Stimulated activated CD4-positive, alpha-beta T cell treated with anti-CD3 and anti-CD28 coated beads, Interleukin-15, amount 100 ng/mL, for 1 hour (primary cell): ENCODE measurements at places on chromosomes 7 and 10.

GRCh38 chr7:65233409-65234034, 140.1 kb upstream of the ZNF92 start:
- DNase-seq, result no peak

GRCh38 chr10:78476156-78476555, 442.5 kb downstream of the RPS24 start:
- no peak for DNase-seq

DNA sequence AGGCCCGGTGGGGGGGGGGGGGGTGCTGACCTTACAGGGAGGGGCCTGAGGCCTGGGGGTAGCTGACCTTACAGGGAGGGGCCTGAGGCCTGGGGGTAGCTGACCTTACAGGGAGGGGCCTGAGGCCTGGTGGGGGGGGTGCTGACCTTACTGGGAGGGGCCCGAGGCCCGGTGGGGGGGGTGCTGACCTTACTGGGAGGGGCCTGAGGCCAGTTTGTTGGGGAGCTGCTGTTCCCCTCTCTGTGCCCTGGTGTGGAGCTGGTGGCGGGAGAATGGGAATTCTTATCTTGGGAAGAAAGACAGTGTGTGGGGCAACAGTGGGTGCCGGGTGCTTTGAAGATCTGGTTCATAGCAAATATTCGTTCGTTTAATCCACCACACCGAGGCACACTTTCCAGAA, 46.6 kb upstream of the CFAP46 start:
- no peak for DNase-seq

- no peak for DNase-seq
Observed at GRCh38 chr10:73424478-73424877, 8.9 kb downstream of the MSS51 start.

GRCh38 chr7:24508316-24508715, 64.9 kb upstream of the PALS2 start:
- no peak for DNase-seq

DNA sequence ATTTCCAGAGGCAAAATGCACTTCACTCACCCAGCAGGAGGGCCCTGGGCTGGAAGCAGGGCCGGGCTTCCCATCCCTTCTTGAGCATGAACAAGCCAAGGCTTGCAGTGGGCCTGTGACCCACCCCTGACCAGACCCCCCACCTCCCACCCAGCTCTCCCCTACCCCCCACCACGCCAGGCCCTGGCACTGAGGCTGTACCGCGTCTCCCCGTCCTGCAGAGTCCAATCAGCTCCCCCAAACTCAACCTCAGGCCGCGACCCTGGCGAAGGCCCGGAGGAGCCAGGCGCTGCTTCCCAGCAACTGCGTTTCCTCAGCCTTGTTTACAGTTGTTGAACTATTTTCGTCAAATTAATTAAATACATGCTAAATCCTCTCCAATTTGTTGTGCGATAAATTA, 16.9 kb upstream of the MYL10 start:
- DNase-seq, result no peak

DNA sequence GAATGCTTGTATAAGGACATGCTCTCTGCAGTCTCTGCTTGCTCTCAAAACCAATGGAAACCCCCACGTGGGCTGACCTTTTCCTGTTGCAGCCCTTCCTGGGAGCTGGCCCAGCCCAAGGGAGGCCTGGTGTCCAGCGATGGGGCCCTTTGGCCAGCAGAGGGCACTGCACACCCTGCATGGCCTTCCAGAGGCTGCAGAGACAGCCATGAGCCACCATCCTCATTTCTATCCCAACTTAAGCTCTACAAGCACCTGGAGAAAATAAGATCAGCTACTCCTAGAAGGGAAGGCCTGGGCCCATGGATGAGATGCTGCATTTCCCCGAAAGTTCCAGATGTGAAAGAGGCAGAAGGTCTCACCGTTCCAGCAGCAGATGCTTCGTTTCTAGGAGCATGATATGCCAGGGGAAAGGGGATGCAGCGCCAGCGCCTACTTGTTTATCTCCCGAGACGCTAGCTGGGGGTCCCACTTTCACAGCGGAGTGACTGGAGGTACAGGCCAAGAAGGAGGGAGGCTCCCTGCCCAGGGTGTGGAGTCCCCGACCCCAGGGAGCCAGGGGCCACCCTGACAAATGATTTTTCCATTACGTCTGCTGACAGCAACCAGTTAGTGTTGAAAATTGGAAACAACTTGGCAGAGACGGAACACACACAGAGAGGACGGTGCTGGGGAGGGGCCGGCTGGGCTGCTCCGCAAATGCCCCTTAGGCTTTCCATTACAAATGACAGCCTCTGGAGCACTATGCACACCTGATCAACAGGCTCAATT, 106.4 kb downstream of the ZRANB1 start:
- peak; percentile 9 for DNase-seq

DNA sequence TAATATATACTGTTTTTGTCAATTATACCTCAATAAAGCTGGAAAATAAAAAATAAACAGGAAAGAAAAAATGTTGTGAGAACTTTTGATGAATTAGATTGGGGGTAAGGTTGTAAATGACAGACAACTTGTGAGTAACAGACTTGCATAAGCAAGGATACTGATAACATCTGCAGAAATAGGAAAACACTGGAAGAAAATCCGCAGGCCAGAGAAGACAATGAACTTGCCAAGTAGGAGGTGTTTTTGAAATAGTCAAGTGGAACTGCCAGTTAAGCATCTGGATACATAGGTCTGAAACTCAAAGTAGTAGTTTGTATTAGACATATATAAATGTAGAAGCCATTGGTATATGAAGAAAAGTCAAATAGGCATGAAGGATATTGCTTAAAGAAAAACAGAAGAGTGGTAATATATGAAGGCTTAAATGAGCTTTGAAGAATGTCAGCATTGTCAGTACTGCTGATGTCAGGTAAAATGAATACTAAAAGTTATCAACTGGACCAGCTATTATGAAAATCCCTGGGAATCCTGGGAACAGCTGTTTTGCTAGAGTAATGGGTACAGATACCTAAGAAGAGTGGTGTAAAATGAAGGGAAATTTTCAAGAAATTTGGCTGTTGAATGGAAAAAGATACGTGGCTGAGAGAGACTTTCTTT, 58.7 kb downstream of the DNAJC1 start:
- no peak for DNase-seq

DNA sequence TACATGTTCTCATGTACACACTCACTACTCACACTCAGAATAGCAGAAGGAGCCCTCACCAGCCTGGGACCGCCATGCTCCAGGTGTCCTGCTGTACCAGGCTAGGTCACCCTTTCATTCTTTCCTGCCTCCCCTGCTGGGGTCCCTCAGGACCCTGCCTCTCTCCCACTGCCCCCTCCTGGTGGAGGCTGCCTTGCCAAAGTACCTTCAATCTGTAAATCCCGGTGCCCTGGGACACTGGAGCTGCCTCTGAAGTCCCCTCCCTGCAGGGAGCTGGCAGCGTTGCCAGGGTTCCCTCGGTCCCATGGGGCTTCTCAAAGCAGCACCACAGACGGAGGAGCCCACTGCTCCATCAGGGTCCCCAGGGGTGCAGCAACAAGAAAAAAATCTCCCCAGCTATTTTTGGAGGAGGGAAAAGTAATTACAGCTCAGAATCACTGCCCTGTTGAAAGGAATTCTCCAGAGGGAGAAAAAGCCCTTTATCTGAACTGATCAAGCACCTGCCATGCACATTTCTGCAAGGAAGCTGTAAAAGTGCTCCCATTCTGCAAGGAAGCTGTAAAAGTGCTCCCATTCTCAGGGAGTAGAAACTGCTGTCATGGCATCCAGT, 259.9 kb downstream of the PTPRN2 start:
- no peak for DNase-seq

DNA sequence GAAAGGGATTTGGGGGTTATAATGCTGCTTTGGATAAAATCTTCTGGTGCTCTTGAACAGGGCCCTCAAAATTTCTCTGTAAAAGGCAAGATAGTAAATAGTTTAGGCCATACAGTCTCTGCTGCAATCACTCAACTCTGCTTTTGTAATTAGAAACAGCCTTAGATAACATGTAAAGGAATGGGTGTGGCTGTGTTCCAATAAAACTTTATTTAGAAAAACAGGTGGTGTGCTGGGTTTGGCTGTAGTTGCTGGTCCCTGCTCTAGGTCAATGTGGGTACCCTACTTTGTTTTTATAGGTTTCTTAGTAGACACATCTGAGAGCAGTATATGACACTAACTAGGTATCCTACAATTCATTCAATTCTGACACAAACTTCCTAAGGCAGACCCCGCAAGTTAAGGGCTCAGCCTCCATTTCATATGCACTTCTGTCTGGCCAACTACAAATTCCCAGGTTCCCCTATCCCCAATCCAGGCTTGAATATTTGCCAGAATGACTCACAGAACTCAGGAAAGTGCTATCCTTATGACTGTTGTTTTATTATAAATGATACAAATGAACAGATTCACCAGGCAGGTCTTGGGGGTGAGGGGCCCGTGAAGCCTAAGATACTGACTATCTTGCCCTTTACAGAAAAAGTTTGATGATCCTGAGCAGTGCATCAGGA, 349.9 kb downstream of the RPS24 start:
- DNase-seq, result no peak

- DNase-seq, result no peak
Observed at GRCh38 chr7:77393261-77393660, 22.9 kb downstream of the GSAP start.

- DNase-seq, result no peak
Observed at GRCh38 chr7:77246026-77246640, 46.5 kb upstream of the FGL2 start.

DNA sequence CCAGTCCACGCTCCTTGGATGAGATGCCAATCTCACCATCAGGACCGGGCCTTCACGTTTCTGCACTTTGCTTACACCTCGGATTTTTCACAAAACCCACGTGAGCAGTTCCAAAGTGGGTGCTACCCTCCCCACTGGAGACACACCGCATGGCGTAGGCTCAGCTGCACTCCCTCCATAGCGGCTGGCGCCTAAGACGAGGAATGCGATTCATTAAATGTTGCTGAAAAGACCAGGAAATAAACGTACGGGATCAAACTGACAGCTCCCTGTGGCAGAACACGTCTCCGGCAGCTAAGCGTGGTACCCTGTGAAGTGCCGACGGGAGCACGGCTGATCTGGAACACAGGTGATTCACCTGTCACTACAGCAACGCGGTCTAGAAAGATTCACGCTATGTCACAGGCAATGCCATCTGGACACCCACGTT, 209.0 kb downstream of the DIP2C start:
- no peak for DNase-seq

DNA sequence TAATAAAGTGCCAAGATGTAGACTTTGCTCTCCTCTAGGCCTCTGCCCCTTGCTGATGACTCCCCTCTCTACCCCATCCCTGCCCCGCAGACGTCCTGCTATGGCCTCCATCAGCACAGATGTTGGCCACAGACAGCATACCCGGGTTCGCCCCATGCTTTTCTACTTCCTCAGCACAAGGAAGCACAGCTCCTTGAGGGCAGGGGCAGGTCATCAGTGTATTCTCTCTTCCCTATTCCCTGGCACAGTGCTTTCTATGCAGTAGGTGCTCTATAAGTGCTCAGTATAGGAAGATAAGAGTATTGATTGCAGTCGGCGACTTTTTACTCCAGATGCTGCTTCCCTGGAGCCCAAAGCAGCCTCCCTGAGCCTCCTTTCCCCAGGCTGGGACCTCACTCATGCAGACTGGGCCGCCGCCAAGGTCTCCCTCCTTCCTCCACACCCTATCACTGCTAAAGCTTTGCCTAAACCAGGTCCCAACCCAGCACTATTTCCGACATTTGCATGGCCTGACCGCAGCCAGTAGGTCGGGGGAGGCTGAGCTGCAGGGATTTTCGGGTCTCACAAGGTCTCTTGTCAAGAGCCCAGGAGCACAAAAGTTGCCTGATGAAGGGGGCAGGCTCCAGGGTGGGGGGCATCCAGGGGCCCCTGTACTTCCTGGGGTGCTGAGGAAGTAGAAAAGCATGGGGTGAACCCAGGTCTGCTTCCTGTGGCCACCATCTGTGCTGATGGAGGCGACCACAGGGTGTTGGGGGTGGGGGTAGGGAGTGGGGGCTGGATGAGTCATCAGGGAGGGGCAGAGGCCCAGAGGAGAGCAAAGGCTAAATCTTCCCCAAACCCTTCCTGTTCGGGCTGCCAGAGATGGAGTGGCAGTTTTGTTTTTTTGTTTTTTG, 8.0 kb downstream of the CALHM3 start:
- DNase-seq, result peak; percentile 50

DNA sequence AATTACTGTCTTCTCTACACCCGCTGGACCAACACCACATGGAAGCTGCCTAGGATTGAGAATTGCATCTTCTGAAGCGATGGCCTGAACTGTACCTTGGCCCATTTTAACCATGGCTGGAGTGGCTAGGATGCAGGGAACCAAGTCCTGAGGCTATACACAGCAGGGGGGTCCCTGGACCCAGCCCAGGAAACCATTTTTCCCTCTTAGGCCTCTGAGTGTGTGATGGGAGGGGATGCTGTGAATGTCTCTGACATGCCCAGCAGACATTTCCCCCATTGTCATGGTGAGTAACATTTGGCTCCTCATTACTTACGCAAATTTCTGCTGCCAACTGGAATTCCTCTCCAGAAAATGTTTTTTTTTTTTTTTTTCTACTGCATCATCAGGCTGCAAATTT, 822.7 kb downstream of the PCDH15 start:
- no peak for DNase-seq

GRCh38 chr10:97210543-97210960, 24.8 kb upstream of the SLIT1 start:
- DNase-seq, result peak; percentile 49

- DNase-seq, result no peak
Observed at GRCh38 chr10:119395280-119396007, 147.1 kb downstream of the RGS10 start.

DNA sequence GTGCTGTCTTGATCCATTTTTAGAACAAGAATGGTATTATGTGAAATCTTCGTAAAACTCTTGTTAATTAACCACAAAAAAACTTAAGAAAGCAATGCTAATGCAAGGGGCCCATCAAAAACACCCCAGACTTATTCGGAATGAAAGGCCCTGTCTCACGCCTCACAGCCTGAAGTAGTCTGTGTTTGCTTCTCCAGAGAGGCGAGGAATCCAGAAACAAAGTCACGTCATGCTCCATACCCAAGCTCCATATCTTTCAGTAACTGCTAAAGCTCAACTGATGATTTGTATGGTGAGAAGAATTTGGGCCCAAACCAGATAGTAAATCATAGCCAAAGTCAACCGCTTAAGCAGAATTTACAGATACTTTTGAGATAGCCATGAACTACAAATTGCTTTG, 155.4 kb downstream of the ATE1 start:
- DNase-seq, result no peak

GRCh38 chr10:91381257-91381891, 28.8 kb upstream of the HECTD2 start:
- no peak for DNase-seq

- peak; percentile 8 for DNase-seq
Observed at GRCh38 chr7:51160990-51161615, 155.5 kb downstream of the COBL start.

- no peak for DNase-seq
Observed at GRCh38 chr10:59057345-59057744, 119.1 kb upstream of the PHYHIPL start.
